ENCODE measurements at places on chromosomes 3 and 15.

GRCh38 chr3:190269101-190269500, 53.1 kb downstream of the CLDN1 start:
- no peak for DNase-seq

DNA sequence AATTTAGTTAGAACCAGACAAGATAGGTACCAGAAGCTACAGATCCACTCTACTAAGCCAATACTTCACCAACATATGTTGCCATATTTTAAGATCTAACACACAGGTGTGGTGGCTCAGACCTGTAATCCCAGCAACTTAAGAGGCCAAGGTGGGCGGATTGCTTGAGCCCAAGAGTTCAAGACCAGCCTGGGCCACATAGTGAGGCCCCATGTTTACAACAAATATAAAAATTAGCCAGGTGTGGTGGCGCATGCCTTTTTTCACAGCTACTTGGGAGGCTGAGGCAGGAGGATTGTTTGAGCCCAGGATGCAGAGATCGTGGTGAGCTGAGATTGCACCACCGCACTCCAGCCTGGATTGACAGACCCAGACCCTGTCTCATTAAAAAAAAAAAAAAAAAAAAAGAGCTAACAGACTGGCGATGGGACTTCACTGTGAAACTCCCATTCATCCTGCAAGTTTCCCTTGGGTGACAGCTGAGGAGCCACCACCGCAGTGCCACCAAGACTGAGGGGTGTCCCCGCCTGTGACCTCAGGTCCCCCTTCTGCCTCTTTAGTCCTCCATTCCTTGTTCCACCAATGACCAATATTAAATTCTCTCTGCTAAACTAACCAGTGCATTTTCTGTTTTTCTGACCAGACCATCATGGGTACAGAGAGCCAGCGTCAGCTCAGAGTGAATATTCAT, 163.3 kb downstream of the OR4M2 start:
- DNase-seq, result no peak

- no peak for DNase-seq
Observed at GRCh38 chr3:194395778-194396538, 3.1 kb downstream of the GP5 start.

GRCh38 chr3:140187656-140188221, 252.8 kb downstream of the CLSTN2 start:
- no peak for DNase-seq

DNA sequence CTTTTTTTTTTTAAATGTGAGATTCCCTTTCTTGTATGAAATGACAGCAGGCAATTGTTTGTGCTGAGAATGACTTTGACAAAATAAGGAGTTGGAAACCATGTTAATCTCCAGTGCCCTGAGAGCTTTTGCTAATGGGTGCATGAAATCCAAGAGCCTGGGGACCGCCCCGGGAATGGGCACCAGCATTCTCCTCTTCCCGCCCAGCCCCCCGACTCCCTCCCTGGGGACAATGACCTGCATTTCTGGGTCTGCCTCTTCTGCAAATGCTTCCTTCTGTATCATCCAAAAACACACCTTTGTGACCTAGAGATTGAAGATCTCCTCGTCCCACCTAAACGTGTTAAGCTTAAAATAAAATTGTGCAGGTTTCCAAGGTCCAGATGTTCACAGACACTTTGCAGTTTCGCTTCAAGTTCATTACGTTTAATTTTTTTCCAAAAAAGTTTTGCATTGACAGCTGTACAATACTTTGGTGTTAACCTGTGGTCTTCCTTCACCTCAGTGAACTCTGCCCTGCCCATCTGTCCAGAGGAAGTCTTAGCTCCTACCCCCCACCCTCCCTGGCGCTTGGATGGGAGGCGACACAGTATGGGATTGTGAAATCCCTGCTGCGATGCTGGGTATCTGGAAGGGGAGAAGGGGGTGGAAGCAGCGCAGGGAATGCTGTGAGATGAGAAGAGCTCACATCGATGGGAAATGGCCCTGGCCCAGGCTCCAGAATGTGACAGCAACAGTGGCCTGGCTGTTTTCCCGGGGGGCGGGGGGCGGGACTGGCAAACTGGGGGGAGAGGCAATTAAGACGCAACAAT, 50.1 kb downstream of the TLE3 start:
- DNase-seq, result no peak

GRCh38 chr3:156516284-156516683, 38.6 kb downstream of the SSR3 start:
- no peak for DNase-seq

DNA sequence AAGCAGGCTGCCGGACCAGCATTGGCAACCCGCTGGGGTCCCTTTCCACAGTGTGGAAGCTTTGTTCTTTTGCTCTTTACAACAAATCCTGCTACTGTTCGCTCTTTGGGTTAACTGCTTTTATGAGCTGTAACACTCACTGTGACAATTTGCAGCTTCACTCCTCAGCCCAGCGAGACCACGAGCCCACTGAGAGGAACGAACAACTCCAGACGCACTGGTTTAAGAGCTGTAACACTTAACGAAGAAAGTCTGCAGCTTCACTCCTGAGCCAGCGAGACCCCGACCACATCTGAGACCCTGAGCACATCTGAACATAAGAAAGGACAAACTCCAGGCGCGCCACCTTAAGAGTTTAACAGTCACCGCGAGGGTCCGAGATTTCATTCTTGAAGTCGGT, 10.7 kb upstream of the CCR4 start:
- DNase-seq, result no peak

GRCh38 chr15:42159381-42160015, 3.1 kb upstream of the PLA2G4F start:
- no peak for DNase-seq

DNA sequence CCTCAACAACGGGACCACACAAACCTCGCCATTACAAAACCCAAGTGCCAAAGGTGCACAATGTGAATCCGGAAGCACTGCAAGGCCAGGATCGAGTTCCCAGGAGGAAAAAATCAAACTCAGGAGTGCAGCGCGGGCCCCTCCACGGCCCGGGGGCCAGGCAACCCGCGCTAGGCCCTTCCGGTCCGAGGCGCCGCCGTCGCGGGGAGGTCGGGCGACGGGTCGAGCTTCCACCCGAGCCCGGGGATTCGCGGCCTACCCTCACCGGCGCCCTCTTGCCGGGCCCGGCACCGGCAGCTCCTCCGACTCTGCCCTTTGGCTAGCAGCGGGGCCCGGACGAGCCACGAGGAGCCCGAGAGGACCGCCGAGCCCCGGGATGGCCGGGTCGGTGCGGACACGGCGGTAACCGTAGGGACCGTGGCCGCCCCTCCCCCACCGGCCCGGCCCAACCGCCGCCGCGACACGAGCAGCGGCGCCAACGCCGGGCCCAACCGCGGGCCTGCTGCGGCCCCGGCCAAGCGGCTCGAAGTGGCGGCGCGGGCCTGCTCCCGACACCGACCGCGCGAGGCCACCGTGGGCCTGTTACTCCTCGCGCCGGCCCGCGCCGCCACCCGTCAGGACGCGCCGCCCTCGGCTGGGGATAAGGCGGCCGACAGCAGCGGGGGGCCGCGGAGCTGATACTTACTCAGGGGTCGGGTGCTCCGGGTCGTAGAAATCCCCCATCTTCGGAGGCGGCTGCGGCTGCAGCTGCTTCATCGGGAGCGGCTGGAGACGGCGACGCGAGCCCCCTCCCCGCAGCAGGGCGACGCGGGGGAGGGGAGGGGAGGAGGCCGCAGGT, 525 bp downstream of the SETD2 start:
- DNase-seq, result peak; percentile 39

- no peak for DNase-seq
Observed at GRCh38 chr3:32281570-32282106, 43.2 kb downstream of the CMTM8 start.

DNA sequence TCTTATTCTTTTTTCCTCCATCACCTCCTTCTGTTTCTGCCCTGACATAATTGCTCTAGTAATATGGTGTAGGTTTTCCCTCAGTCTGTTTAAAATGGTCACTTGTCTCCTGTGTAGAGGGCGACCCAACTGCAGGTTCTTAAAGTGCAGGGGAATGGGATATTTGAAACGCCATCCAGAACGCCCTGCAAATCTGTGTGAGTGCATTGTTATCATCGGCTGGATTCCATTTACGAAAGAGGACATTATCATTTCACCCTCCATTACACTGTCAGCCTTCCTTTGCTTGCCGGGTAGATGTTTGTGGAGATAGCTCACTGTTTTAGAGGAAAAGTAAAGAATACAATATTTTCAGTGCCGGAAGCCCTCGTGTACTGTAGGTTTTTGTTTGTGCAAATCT, 354.0 kb downstream of the LRTM1 start:
- no peak for DNase-seq

- no peak for DNase-seq
Observed at GRCh38 chr15:68113751-68114150, 59.6 kb downstream of the PIAS1 start.

DNA sequence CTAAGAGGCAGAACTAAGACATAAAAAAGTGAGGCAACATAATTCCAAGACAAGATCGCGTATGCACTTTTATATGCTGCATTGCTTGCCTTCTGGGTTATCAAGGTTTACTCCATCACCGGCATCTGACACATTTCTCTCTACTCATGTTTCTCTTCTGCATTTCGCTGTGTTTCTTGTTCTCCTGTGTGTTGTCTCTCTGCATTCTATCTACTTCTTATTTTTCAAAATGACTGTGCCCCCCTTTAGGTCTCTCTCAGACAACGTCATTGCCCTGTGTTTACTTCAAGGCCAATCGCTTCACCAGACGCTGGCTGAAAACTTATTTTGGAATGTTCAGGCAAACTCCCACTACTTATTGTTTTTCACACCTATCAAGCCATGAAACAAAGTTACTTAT, 280.4 kb downstream of the KCNH8 start:
- DNase-seq, result no peak

GRCh38 chr3:143207338-143207961, 87.9 kb downstream of the CHST2 start:
- DNase-seq, result no peak

DNA sequence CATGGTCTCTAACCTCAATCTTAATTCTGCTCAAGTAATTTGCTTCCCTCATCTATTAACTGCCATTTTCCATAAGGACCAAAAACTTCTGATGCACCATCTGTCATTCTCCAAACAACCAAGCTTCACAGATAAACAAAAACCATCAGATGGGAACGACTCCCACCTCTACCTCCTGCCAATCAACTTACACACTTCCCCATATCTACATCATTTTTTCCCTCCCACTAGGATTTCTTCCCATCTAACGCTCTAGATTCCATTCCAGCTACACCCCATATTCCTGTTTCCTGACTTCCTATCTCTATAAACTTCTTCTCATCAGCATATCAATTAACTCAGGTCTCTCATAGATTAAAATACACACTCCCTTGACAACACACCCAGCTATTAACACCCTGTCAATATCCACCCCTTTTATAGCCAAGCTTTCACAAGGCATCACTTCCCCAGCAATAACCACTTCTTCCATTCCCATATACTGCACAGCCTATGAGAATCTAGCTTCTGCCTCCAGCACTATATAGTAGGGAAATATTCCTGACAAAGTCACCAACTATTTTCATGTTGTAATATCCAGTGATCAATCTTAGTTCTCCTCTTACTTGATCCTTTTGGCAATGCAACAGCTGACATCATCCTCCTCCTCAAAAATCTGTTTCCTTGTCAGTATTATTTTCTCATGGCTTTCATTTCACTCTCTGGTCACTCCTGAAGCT, 39.2 kb downstream of the SNX4 start:
- no peak for DNase-seq

DNA sequence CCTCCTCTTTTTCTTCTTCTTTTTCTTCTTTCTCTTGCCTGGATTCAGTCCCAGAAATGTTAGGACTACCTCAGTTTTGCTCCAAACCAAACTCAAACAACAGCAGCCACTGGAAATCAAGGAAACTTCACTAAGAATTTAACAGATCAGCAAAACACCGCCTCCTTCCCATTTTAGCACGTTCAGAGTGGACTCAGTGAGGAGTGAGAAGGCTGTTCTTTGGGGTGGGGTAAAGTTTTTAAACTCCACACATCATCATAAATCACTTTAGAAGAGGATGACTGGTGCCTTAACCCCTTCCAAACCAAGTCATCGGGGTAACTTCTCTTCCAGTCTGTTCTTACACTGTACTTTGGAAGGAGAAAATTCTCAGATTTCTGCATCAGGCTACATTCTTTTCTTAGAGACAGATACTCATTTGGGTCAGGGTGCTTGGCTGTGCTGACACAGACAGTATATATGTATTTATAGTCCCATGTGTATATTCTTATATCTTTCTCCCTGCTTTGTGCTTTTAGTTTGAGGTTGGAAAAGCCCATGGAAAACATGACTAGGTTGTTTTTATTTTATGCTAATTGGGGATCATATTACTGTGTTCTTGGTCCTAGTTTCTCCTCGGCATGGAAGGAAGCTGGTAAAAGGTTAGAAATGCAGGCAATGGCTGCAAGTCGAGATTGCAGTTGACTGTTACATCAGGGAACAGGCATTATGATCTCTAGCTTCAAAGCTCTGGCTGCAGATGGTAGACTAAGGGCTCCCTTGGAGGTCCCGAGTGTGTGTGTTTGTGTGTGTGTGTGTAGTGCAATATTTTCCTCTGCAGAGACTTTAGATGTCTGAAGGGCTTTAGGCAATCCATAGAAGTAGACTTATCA, at the start of gene CCDC80:
TSS of gene CCDC80 (minus strand) at position 214 of the 872 bp plus-strand sequence. CDS start 1,238 bp downstream, outside the sequence.
- DNase-seq, result no peak

- no peak for DNase-seq
Observed at GRCh38 chr15:74616996-74617395, 1.4 kb downstream of the CLK3 start.

DNA sequence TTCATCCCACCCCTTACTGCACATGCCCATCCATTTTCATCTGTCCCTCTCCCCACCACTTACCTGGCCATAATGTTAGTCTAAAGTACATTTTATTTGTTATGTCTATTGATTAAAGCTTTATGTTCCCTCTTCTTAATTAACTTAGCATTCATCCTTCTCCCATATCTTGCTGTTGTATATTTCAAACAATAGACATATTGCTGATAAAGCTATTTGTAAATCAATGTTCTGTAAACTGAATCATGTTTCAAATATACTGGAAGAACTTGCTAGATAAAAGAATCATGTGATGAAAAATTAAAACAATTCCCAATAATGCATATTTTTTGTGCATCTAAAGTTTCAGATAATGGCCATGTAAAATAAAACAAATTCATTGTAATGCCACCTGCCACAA, 249.2 kb downstream of the IGSF11 start:
- DNase-seq, result no peak

DNA sequence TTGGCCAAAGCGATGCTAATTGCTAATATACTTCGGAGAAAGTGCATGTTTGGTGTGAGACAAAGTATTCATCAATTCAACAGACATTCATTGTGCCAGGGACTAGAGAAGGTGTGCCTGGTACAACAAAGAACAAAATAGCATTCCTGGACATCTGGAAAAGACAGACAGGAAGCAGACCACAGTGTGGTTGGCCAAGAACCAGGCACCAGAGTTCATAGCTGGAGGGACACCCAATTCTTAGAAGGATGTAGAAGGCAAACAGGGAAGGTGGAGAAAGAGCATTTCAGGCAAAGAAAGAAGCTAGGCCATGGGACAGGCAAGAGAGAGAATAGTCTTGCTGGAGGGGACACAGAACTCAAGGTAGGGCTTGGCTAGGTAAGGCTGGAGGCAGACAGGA, 105.8 kb upstream of the ETV5 start:
- DNase-seq, result no peak

GRCh38 chr3:138367911-138368310, 19.5 kb downstream of the MRAS start:
- DNase-seq, result no peak

- DNase-seq, result no peak
Observed at GRCh38 chr3:126456211-126456610, 19.5 kb downstream of the ZXDC start.

GRCh38 chr15:67174864-67175573, 79.4 kb downstream of the AAGAB start:
- no peak for DNase-seq

Data from NCI-H2029 (cell line).